ENCODE measurements at places on chromosomes 16 and 17. TPM values are rescaled to one million over a fixed set of nuclear protein-coding genes. Genes with fewer than 3 reads are reported as not detected.
A peak's percentile ranks its signal among the peaks of the same experiment; 100 is the strongest.

- no peak for DNase-seq
Observed at GRCh38 chr17:10172241-10172741, 26.1 kb downstream of the GAS7 start.

GRCh38 chr16:72818236-72818845 lies 229.6 kb downstream of the ZFHX3 start:
- DNase-seq: no peak

GRCh38 chr16:87325423-87325858 lies 8.2 kb upstream of the C16orf95 start:
- no peak for DNase-seq

DNA sequence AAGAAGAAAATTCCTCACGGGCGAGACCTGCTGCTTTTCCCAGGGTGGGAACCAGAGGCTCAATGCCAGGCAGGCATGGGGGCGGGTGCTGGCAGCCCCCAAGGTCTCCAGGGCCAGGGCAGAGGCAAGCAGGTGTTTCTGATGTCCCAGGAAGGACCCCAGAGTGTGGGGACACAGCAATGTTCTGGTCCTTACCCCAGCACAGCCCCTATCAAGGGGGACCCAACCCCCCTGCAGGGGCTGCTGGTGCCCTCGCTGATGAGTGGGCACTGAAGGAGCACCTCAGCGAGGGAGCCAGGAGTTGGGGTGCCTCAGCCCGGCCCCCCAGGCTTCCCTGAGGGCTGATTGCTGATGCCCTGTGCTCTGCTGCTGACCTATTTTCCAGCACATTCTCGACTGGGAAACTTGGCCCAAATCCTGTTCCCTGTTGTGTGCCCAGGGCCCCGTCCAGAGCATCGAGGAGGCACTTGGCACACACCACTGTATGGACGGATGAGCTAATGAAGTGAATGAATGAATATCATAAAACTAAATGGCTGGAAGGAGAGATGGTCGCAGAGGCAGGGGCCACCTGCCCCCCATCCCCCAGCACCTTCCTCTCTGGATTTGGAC lies 2.8 kb downstream of the DBNDD1 start:
- DNase-seq: no peak

DNA sequence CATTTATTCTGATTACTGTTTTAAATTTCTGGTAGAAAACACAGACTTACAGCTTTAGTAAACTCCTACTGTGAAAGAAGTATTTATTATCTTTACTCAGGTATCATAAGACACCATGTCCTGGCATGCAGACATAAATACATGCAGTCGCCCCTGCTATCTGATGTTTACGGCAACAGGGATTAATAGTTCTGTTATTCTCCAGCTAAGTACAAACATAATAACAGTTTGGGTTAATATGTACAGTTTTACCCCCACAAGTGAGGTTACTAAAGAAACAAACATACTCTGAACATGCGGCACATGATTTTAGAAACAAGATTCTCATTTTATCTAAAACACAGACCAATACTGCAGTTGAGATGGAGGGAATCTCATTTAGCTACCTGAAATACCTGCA lies 170.8 kb downstream of the ABCA8 start:
- DNase-seq: no peak

DNA sequence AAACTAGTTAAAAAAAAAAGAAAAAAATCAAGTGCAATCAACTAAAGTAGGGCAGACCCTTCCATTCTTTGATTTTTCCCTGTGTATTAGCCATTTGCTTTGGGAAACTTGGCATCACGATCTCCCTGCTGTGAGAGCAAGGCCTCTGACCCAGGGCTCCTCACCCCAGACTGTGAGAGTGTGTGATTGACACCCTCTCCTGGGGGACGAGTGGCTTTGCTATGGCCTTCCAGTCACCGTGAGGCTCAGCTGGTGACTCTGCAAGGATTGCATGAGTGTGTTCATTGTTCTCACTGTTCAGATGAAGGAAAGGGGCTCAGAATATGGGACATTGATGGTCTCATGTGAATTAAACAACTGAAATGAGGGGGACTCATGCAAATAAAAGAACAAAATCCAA lies 69.0 kb upstream of the BCAR1 start:
- DNase-seq: peak; percentile 76

DNA sequence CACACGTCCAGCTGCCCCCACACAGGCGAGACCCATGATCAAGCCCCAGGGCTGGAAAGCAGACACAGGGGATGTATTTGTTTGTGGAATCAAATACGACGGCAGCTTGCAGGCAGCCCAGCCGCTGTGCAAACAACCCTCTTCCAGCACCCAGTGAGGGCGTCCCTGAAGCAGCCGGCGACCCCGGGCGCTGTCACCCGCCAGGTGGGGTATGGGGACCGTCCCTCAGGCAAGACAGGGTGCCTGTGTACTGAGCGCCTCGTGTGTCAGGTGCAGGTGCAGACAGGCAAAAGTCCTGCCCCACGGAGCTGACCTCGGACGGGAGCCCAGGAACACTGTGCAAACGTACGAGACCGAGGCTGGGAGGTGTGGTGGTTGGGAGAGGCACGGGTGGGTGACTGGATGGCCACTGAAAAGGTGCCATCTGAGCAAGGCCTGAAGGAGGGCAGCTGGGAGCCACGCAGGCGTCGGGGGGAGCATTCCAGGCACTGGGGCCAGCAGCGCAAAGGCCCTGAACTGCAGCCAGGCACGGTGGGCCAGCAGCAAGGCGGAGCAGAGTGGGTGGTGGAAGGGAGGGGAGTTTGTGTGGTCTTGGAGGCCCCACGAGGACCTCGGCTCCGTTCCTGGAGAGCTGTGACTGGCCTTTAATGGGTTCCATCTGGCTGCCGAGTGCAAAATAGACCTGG lies 48.5 kb downstream of the CBFA2T3 start:
- no peak for DNase-seq

GRCh38 chr17:79988185-79988971 lies 47.3 kb downstream of the TBC1D16 start:
- DNase-seq: peak; percentile 77

GRCh38 chr16:324451-325334 lies 27.8 kb downstream of the AXIN1 start:
- DNase-seq: no peak

- no peak for DNase-seq
Observed at GRCh38 chr16:8103649-8104289, 486.5 kb downstream of the TMEM114 start.

DNA sequence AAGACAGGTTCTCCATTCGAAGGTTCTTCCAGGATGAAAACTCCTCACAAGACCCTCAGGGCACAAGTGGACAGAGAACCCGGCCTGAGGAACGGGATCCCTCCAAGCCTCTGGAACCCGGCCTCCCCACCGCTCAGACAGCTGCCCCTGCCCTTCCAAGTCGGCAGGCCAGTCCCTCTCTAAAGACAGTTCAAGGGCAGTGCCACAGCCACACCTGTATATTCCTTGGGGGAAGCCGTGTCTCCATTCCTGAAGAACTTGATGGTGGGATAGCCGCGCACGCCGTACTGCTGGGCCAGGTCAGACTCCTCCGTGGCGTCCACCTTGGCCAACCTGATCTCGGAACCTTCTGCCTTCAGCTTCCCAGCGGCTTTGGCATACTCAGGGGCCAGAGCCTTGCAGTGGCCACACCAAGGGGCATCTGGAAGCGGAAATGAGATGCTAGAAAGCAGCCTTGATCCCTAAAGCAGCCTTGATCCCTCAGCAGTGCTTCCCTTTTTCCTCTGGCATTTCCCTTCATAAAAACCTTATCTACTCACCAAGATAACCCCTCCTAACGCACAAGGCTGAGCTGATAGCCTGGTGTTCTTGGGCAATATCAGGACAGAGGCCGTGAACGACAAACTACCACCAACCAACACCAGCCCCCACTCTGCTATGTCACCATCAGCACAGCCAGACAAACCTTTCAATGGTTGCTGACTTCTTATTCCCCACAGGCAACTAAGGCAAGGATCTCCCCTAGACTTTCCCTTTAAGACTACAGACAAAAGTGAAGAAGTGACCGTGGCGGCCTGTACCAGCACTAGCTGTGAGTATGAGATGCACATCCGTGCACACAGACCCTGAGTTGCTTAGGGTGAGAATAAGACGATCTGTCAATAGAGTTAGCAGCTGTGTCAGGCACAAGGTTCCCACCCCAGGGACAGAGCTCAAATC lies 1.1 kb downstream of the P4HB start:
- DNase-seq: no peak

- DNase-seq: no peak
Observed at GRCh38 chr16:57263541-57264351, 18.7 kb downstream of the ARL2BP start.

DNA sequence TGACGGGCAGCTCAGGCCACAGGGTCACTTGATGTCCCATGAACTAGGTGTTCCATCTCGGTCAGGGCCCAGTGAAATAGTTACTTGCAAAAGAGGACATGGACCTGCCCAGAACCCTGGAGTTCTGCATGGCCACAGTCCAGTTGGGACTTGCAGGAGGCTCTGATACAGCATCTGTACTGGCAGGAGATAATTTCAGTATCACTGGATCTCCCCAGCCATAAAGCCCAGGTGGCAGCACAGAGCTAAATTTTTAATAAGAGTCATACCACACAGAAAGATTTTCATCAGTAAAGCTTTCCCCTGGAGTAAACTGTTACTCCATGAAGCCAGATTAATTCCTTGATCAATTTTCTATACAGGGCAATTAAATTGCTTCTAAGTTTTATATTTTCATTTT lies 18.0 kb upstream of the SLC16A5 start:
- peak; percentile 44 for DNase-seq

GRCh38 chr16:79005096-79005495 lies 595.4 kb downstream of the MAF start:
- DNase-seq: no peak

The SLC38A8 gene
- total RNA-seq: not detected

The HSPB9 gene
- not detected for total RNA-seq

The MT1F gene
- 12.8 TPM for total RNA-seq

The TMEM114 gene
- not detected for total RNA-seq

The FSCN2 gene
- total RNA-seq: not detected

The SLC16A5 gene
- not detected for total RNA-seq

The CACNA1H gene
- total RNA-seq: not detected

The RAMP2 gene
- 1.0 TPM for total RNA-seq

Measured in M059J (cell line).